Thyroid gland (tissue), 4 donors: ENCODE measurements at places on chromosomes 11 and 22.

GRCh38 chr22:19863571-19863970 is 8.9 kb upstream of the GNB1L start:
- no peak for DNase-seq

DNA sequence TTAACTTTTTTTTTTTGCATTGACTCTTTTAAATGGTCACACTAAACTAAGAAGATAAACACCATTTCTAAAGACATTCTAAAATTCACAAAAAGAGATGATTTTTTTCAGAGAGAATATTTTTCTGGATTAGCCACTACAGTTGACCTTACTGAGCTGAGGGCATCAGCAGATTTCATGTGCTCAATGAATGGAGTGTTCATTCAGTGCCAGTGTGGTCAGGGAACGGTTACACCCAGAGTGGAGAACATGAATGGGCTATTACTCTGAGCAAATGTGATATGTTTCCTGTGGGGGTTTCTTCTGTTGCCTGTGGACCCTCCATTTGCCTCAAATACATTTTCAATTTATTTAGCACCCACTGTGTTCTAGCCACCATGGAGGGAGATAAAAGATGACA is 19.1 kb downstream of the PKNOX2 start:
- DNase-seq: no peak

DNA sequence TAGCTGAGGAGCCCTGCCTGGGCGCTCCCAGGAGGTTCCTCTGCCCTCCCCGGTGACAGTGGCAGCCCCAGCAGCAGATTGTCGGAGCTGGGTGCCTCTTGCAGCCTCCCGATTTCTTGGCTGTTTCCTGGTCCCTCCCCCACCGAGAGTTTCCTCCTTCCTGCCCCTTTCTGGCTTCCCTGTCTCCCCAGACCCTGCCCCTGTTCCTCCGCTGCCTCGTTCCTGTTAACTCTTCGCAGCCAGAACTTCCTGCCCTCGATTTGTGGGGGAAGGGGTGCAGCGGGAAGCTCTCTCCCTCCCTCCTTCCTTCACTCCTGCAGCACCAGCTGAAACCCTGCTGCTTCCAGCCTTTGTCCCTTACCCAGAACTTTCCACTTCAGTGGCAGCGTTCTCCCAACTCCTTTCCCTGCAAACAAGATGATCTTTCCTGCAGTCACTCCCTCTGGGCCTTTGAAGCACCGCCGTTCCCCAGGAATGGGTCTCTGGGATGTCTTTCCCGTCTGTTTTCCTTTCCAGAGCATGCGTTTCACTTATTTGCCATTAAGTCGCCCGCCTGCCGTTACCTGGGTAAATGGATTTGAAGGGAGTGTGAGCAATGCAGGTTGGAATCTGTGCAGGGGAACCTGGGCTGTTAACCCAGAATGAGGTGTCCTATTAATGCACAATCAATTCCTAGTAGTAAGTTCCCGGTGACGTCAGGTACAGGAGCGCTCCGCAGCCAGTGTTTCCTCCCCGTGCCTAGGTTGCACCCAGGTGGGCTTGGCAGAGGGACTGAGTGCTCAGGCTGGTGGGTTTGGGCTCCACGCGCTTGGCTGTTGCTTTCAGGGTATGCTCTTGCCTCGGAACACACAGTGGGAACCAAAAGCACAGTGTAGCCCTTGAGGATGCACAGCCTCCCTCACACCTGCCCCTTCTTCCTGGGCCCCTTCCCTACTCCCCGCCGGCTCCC is 4.3 kb downstream of the GRK2 start:
- no peak for DNase-seq

DNA sequence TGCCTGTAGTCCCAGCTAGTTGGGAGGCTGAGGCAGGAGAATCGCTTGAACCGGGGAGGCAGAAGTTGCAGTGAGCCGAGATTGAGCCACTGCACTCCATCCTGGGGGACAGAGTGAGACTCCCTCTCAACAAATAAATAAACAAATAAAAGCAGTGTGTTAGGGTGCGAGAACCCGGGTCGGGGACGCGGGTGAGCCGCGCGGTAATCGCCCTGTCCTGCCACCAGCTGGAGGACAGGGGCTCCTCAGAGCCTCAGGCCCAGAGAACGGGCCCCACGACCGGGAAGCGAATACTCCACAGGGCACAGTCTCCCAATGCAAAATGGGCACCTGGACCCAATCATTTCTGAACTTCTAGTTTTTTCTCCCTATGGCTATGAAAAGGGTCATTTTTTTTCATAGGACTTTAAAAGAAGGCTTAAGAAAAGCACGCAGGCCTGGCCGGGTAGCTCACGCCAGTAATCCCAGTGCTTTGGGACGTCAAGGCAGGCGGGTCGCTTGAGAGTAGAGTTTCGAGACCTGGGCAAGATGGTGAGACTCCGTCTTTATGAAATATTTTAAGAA is 744 bp upstream of the MCM5 start:
- DNase-seq: no peak

DNA sequence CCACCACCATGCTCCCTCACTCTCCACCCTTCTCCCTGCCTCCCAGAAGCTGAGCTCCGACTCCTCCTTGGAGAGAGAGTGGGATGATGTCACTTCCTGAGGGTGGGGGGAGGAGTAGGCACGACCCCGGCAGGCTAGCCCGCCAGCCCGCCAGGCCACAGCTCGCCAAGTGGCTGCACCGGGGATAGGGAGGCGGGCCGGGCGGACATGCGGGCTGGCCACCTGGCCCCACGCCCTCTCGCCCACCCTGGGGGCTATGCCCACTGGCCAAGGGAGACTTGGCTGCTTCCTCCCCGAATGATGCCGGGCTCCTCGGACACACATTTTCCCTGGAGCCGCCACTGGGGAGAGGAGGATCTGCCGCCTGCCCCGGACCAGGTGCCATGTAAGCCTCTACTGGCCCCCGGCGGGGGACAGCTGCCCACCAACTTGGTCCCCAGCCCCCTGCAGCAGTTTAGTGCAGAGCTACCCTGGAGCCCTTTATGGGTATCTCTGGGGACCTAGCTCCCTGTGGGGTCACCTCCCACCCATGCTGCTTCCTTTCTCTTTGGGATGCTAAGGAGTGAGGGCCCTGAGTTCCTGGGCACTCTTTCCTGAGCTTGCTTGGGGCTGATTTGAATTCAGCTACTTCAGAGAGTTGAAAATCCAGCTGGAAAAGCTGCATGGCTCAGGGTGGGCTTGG is 33.7 kb upstream of the MYRF start:
- peak; percentile 28 for DNase-seq

GRCh38 chr22:17949642-17950473 is 74.5 kb downstream of the MICAL3 start:
- no peak for DNase-seq
